NCI-H1694 treated with DMSO at 0.1 percent for 48 hours (cell line): ENCODE measurements at places on chromosomes 12 and 14.
A peak's percentile ranks its signal among the peaks of the same experiment; 100 is the strongest.

GRCh38 chr12:6310771-6311610, 509 bp downstream of the PLEKHG6 start:
- no peak for DNase-seq

DNA sequence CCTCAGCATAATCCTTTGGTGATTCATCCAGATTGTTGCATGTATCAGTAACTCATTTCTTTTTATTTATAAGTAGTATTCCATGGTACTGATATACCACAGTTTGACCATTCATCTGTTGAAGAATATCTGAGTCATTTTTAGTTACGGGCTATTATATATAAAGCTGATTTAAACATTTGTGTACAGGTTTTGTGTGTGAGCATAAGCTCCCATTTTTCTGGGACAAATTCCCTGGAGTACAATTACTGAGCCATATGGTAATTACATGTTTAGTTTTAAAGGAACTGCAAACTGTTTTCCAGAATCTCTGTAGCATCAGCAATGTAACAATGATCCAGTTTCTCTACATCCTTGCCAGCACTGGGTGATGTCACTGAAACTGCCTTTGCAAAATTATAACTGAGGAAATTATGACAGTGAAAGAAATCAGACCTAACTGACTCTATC, 236.2 kb upstream of the KRR1 start:
- peak; percentile 82 for DNase-seq

GRCh38 chr12:989051-989450, 2.0 kb upstream of the ERC1 start:
- DNase-seq: no peak

- no peak for DNase-seq
Measured at GRCh38 chr12:97005174-97005573, 98.1 kb downstream of the NEDD1 start.

DNA sequence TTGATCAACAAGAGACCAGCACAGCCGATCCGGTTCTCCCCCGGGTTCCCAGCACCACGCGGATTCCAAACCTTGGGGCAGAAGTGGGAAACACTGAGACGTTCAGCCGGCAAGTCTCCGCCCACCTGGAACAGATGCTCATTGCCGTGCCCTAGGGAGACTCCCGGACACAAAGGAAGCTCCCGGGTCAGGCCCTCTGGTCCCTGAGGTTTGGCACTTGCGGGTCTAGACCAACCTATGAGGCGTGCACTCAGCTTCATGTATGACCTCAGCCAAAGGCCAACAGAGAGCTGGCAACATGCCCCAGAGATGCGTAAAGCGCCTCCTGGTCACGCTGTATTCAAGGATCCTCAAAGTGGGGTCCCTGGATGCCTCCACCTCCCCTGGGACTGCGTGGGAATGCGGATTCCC, 2.5 kb downstream of the RIMBP2 start:
- no peak for DNase-seq

DNA sequence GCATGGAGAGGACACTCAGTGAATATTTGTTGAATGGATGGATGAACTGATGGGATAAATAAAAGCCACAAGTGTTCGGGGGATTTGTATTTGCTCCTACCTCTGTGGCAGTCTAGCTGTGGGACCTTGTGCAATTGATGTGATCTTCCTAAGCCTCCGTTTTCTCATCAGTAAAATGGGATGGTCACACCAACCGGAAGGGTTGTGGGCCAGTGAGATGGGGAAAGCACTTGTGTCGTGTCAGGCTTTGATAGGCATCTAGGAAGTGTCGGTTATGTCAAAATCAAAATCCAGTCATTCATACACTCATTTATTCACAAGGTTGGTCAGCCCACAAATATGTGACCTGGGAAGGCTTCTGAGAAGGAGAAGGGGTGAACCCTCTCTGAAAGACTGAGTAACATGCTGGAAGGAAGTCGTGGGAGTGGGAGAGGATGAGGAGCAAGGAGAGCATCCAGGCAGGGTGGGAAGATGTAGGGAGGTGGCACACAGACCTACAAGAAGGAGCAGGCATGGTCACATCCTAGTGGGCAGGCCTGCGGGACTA, 7.8 kb upstream of the SERPINA9 start:
- DNase-seq: no peak

GRCh38 chr12:107282628-107283027, 189.3 kb upstream of the CRY1 start:
- no peak for DNase-seq

- no peak for DNase-seq
Measured at GRCh38 chr12:113145720-113146551, 3.6 kb upstream of the CFAP73 start.

DNA sequence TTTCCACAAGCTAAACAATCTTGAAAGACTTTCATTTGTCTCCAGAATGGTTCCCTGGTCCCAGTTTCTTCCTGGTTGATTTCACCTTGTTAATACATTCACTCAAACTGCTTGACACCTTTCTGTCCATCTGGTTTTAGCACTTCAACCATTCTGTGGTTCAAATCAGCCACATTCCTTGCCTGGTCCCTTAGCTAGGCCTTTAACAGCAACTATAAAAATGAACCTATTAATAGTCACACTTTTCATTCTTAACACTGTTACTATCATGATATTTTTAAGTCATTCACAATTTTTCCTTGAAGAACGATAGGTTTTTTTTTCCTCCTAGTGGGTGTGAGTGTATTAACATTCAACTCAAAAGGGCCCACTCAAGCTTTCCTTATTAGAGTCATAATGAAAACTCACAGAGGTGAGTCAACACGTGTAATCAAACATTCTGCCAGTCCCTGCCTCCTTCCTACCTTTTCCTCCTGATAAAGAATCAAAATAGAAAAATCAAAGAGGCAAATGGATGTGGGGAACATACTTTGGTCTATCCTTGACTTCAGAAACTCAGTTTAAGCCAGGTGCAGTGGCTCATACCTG, 34.4 kb upstream of the CCNT1 start:
- no peak for DNase-seq

- peak; percentile 57 for DNase-seq
Measured at GRCh38 chr12:57983146-57983857, 41.9 kb downstream of the ATP23 start.

- no peak for DNase-seq
Measured at GRCh38 chr12:8012651-8013309, 19.7 kb upstream of the FOXJ2 start.

DNA sequence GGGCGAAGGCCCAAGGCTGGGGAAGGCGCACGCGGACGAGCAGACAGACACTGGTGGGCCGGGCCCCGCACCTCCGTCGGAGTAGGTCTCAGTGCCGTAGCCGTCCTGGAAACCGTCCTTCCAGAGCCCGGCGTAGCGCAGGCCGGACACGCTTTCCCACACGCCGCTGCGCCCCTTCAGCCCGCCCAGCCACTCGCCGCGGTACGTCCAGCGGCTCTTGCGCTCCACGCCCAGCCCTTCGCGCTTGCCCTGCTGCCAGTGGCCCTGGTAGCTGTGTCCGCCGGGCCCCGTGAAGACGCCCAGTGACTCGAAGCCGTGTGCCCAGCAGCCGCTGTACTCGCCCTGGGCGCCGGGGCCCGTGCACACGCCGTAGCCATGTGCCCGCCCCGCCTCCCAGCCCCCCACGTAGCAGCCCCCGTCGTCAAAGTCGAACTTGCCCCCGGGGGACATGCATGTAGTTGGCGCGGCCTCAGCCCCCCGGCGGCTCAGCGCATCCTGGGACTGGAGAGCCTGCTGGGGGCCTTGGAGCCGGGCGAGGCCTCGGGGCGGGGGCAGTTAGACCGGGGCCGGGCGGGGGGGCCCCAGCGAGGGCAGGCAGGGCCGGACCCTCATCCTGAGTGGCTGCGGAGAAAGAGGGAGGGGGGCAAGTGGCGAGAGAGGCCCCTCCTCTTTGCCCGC, 1.4 kb downstream of the JPH4 start:
- no peak for DNase-seq

DNA sequence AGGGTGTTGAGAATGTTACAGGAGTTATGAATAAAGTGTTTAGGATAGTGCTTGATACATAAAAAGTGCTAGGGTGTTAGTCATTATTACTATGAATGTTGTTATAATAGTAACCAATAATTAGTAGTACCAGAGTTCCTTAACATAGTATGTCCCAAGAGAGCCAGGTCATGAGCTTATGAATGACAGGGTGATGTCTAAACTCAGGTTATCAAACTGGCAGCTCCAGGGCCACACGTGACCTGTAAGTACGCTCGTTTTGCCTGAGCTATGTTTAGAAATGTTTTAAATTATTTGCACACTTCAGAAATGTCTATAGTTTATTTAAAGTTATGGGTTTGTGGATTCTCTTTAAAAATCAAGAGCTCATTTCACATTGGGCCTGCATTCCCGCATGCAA, 14.1 kb upstream of the GRIP1 start:
- no peak for DNase-seq

- no peak for DNase-seq
Measured at GRCh38 chr14:23523229-23524016, 28.1 kb downstream of the ZFHX2 start.

GRCh38 chr14:79274641-79275291, 936.5 kb downstream of the DIO2 start:
- DNase-seq: peak; percentile 75

GRCh38 chr14:93072659-93073357, 42.9 kb downstream of the ITPK1 start:
- DNase-seq: no peak

DNA sequence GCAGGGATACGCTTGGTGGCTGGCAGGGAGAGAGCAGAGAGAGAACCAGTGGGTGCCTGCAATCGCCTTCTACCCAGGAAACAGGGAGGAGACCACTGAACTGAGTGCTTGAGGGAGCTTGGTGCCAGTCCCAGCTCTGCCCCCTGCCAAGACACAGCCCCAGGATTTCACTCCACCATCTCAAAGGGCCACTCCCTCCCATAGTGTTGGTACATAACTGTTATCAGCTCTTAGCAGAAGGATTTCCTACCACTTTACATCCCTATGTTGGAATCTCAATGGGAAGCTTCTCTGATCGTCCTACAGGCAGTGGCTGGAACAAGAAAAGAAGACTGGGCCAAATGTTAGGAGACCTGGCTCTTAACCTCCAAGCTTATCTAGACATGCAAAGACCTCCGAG, 157.4 kb upstream of the FOXN3 start:
- no peak for DNase-seq

GRCh38 chr12:71626768-71627167, 36.9 kb downstream of the ZFC3H1 start:
- no peak for DNase-seq

DNA sequence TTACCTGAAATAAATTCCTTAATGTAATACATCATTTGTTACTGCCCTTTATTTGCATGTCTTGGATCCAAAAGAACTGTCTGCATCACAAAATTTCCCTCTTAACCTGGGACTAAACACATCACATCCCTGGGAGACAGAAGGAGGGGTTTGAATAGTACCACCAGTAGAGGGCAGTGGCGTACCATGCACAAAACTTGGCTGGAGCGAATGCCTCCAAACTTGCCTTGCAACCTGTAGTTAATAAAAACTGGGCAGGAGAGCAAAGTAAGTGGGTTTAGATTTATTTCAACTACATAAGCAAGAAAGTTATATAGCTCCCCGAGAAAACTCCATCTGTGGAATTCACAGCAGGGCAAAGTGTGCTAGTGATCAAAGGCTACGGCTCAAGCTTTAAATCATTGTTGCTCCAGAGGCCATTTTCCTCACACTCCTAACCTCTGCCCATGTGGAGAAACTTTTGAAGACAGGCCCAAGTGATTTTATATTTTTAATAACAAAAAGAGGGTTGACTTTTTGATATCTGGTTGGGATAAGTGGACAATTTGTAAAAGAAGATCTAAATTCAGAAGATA, 1176.7 kb upstream of the SEL1L start:
- peak; percentile 33 for DNase-seq

- no peak for DNase-seq
Measured at GRCh38 chr14:28756884-28757570, 9.6 kb upstream of the FOXG1 start.

- DNase-seq: no peak
Measured at GRCh38 chr12:117789195-117789912, 179.4 kb downstream of the KSR2 start.

GRCh38 chr14:92561906-92562479, 48.4 kb downstream of the RIN3 start:
- DNase-seq: no peak

DNA sequence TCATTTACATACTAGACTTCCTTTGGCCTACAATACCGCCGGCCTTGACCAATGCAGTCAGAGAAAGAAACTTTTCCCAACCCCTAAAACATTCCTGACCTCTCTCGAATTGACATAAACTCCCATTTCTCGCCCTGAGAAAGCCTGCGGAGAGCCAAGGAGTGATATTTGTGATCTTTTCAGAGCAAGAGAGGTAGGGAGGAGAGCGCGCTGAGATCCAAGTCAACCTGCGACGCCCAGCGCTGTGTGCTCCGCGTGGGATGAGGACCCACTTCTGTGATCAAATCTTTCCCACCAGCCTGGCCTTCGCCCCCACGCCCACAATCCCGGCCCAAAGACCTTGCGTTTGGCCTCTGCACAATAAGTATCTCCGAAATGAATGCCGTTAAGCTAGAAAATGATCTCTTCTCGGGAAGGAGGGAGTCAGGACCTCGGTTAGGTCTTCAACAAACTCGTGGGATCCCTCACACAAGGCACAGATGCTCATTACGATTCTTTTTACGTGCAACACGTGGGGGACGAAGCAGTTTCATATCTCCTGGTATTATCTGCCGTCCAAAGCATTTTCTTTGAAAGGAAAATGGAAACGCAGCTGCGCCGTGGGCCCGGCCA, 6.3 kb upstream of the NPAS3 start:
- DNase-seq: no peak

- DNase-seq: no peak
Measured at GRCh38 chr12:115204957-115205754, 521.2 kb upstream of the TBX3 start.

GRCh38 chr12:5017638-5018348, 25.9 kb upstream of the KCNA5 start:
- no peak for DNase-seq

DNA sequence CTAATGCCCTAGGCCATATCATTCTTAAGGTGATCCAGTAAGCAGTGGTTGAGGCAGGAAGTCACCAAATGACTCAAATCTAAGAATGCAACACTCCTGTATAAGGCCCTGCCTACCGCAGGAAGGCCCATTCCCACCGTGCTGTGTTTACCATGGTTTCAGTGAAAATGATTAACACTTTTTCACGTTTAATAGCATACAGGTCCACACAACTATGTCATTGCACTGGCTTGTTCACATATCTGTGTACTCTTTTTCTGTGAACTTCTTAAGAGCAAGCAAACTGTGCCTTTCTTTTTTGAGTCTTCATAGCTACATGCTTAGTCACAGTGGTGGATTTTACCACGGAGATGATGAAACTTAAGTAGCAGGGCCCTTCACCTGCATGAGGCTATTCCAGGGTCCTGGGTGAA, 214.9 kb downstream of the CNTN1 start:
- no peak for DNase-seq

GRCh38 chr14:103718572-103718971, 3.0 kb downstream of the ZFYVE21 start:
- no peak for DNase-seq

GRCh38 chr12:116524964-116525379, 34.2 kb upstream of the MAP1LC3B2 start:
- no peak for DNase-seq

GRCh38 chr12:132886529-132887477, 602 bp downstream of the CHFR start:
- DNase-seq: no peak

GRCh38 chr14:57884175-57884574, 18.3 kb upstream of the SLC35F4 start:
- DNase-seq: peak; percentile 6
